ENCODE measurements at places on chromosomes 1 and 21.

DNA sequence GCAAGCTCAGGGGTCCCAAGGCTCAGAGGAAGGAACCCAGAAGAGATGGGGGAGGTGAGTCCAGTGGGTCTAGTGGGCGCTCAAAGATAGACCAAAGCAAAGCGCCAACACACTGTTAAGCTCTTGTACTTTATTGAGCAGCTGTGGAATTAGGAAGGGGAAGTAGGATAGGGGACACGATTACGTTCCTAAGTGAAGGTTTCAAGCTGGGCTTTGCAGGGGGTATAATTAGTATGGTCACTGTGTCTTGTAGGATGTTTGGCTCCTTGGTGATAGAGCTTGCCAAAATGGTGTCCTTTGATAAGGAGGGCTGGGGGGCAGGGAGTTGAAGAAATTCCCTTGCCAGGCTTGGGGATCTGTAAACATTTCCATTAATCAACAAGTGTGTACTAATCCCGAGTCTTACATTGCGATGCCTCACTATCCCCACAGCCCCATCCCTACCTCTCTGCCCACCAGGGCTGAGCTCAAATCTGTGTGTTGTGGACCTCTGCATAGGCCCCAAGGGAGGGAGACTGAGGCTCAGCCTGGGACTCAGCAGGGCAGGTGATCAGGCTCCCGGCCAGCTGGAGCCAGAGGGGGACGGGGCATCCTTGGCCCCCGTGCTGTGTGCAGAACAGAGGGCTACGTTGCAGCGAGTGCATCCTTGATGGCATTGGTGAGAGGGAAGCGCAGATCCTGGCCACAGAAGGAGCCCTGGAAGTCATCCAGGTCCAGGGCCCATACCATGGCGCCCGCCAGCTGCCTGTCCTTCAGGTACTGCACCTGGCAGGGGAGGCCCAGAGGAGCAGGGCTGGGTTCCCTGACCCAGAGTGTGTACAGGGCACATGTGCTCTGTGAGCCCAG lies 3.4 kb upstream of the MYBPH start:
- DNase-seq, result no peak

DNA sequence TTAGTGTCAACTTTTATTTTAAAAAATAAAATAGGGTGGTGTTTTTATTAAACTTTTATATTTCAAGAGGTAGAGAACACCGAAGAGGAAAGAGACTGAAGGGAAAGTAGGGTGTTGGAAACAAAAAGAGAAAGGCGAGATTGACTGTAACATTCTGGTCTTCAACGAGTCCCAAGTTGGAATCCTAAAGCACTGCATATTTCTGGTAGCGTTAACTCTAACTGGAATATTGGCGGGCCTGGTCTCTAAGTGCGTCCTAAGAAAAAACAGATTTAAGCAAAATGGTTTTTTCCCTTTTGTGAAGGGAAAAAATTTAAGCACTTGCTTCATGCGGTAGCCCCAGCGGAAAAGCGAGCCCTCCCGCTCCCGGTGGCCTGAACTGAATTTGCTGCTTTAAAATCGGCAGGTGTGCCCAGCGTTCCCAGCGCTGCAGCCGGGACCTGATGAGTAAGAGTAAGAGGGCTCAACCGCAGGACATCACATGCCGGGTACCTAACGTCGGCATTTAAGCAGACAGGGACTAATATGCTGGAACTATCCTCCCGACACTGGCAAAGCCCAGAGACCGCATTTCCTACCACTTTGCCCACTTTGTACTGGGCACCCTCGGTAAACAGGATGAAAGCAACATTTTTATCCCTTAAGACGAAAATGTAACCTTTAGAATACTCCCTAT lies 30.5 kb upstream of the NFIA start:
- no peak for DNase-seq

DNA sequence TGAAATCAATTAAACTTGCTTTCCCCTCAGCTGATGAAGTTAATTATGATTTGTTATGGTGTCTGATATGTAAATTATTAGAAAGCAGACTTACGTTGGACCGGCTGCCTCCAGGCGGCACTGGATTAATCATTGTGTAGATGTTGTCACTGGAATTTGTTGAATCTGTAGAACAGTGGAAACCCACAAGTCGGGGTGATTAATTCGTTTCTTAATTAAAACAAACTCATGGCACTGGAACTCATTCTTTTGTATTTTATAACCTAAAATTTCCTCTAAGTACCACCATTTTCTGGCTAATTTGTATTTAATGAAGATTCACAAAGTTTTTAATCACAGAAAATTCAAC lies 39.0 kb downstream of the MRPL37 start:
- no peak for DNase-seq

- DNase-seq, result no peak
Observed at GRCh38 chr1:152924191-152924590, 15.8 kb downstream of the IVL start.

- no peak for DNase-seq
Observed at GRCh38 chr1:33081554-33082305, 777 bp downstream of the AZIN2 start.

GRCh38 chr21:41316200-41317062 lies at the start of gene FAM3B:
Gene FAM3B (plus strand): TSS chr21:41316801. CDS start chr21:41316880, 79 bp downstream.
- DNase-seq, result no peak

DNA sequence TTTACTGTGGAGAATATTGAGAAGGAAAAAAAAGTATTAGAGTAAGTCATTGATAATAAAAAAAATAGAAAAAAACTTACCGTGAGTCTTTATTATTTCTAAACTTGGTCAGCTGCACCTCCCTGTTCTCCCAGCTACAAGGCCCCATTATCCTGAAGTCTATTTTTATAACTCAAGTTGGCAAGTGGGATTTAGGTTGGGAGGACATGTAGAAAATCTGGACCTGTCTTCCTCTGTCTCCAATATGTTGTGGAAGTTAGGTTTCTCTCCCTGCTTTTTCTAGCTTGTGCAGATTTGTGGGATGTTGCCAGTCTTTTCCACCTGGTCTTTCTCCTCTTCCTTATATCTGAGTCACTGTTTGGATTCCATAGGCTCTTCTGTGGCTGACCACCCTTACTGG lies 361.4 kb downstream of the HLX start:
- no peak for DNase-seq

GRCh38 chr21:41319273-41319672 lies 2.7 kb downstream of the FAM3B start:
- DNase-seq, result no peak

Measured in activated effector memory CD4-positive, alpha-beta T cell treated with Interleukin-2 at 50 U/mL for 16 hours (primary cell).